ENCODE measurements at places on chromosomes 16 and 17.

DNA sequence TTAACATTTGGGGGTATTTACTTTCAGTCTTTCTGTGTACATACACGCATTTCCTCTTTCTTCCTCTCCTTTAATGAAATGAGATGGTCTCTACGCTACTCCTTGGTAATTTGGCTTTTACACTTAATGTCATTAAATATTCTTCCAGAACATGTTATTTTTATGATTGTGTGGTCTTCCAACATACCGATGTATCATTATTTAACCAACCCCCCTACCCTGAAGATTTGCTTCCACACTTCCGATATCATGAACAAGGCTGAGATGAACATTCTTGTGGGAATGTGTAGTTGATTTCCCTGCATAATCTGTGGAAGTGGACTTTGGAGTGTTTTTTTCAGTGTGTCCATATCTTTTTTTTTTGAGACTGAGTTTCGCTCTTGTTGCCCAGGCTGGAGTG, 2.3 kb upstream of the PGS1 start:
- DNase-seq = no peak

- no peak for DNase-seq
Observed at GRCh38 chr16:74862743-74863244, 88.2 kb upstream of the FA2H start.

- no peak for DNase-seq
Observed at GRCh38 chr16:66058172-66058691, 308.3 kb upstream of the CDH5 start.

DNA sequence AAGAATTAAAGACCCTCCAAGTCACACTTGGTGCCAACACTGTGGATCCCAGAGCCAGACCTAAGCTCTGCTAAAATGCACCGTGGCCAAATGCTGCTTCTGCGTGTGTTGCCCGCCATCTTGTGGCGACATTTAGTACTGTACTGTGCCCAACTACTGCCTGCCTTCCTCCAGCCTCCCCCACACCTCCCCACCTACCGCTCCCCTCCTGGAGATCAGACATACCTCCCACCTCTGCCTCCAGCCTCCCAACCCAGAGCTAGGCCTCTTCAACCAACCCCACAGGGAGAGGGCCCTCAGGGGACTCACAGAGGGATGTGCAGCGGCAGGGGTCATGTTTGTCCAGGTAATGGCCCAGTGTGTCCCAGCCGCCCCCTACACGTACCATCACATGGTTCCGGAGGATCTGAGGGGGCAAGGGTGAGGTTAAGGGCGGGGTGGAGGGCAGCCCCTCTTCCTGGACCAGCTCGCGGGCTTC, 5.5 kb downstream of the GAS2L2 start:
- peak; percentile 62 for DNase-seq

- DNase-seq = no peak
Observed at GRCh38 chr16:25996052-25996451, 304.3 kb downstream of the HS3ST4 start.

DNA sequence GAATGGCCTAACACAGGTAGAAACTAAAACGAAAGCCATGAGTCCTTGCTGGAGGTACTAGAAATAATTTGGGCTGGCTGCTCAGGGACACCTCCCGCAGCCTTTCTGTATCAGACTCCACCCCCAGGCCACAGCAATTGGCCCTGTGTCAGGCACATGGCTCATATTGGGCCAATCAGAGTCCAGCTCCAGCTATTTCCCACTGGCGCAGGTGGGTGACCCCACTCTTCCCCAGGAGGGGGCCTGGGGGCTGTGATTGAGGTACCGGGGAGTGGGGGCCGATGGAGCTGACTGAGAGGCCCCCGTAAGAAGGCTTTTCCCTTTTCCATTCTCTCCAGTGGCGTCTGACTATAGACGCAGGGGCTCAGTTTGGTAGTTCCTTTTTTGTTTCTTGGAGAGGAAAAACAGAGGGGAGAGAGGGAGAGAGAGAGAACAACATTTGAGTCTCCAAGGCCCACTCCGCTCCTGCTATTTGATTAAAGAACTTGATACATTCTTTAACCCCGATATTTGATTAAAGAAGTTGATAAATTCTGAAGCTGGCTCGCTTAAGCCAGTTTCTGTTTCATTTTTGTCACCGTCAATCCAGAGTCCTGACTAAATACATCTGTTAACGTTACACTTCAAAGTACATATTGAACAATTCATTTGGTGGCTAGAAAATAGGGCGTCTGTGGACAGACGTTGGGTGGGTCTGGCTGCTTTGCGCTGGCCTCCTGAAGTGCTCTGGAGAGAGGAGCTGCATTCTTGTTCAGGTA, 26.3 kb downstream of the FOXL1 start:
- peak; percentile 21 for DNase-seq

DNA sequence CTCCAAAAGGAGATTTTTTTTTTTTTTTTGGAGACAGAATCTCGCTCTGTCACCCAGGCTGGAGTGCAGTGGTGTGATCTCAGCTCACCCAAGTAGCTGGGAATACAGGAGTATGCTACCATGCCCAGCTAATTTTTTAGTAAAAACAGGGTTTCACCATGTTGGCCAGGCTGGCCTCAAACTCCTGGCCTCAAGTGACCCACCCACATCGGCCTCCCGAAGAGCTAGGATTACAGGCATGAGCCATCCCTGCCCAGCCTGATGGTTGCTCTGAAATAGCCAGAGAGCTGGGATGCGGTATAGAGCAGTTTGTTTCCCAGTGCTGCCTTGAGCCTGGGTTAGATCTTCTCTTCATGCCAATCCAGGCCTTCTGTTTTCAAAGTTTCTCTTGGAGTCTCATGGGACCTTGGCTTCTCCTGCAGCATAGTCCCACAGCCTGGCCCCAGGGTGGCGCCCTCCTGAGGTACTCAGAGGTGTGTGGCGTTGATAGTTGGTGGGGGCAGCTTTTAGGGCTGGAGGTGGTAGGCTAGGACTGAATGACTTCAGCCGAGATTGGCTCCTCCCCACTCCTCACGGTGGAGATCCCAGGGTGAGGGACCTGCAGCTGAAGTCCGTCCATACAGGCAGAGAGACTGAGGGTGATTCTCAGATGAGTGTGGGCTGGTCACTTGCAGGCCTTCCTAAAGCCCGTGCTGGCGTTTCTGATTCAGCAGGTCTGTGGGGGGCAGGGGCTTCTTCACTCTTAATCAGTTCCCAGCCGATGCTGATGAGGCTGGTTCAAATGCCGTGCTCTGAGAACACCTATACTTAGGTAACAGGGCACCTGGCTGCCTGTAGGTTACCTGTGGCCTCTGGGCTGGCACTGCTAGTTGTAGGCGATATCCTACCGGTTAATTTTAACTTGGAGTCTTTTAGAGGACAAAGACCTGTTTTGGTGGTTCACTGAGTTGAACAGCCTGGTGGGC, 52.0 kb downstream of the TNFRSF13B start:
- DNase-seq = no peak
